ENCODE measurements at places on chromosomes 11 and 22.

- DNase-seq, result no peak
Observed at GRCh38 chr11:72816404-72816990, 2.3 kb downstream of the ATG16L2 start.

DNA sequence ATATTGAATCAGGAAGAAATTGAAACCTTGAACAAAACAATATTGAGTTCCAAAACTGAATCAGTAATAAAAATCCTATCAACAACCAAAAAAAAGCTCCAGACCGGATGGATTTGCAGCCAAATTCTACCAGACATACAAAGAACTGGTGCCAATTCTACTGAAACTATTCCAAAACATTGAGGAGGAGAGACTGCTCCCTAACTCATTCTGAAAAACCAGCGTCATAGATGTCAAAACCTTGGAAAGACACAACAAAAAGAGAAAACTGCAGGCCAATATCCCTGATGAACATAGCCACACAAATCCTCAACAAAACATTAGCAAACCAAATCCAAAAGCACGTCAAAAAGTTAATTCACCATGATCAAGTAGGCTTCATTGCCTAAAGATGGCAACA is 353.8 kb downstream of the TMEM135 start:
- DNase-seq, result no peak

DNA sequence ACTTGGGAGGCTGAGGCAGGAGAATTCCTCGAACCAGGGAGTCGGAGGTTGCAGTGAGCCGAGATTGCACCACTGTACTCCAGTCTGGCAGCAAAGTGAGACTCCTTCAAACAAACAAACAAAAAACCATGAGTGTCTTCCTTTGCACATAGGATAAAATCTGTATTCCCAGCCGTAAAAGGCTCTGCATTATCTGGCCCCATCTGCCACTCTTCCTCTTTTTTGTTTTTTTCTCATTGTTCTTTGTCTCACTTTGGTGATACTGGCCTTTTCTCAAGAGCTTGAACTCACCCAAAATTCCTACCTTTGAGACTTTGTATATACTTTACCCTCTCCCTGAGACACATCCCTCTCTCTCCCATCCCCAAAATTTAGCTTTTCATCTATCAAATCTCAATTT is 17.6 kb downstream of the FDX1 start:
- DNase-seq, result no peak

- no peak for DNase-seq
Observed at GRCh38 chr11:61725781-61726231, 26.6 kb upstream of the MYRF start.

DNA sequence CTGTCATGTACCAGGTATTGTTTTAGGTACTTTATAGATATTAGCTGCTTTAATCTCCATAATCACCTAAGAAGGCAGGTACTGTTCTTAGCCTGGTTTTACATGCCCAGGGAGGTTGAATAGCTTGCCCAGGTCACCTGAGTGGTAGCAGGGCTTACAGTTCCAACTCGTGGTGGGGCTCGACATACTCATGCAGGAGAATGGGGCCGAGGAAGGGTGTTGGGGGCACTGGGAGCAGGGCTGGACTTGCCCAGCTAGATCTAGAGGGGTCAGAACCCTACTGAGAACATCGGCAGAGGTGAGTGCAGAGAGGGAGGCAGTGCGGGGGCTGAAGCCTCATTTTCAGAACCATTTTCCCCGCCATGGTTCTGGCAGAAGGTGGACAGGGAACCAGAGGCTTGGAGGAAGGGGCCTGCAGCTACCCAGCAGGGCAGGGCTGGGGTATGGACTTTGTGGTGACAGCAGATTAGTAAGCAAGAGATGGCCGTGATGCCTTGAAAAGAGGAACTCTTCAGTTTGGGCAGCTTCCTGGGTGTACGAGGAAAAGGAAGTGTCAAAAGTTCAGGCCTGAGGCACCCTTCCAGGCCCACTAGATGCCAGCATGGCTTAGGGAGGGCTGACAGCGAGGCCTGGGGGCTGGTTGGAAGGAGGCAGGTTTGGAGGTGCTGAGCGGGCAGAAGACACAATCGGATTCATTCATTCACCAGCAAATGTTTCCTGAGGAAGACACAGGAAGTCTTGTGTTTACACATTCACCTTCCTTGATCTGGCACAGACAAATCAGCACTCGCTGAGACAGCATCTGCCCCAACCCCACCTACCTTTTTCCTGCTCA is 54.7 kb upstream of the LYVE1 start:
- no peak for DNase-seq

GRCh38 chr22:20029550-20030225 is 8.8 kb downstream of the TANGO2 start:
- DNase-seq, result no peak

- DNase-seq, result no peak
Observed at GRCh38 chr11:1608363-1608762, at the start of gene KRTAP5-3. TSS of gene KRTAP5-3 (minus strand) at chr11:1608463. CDS start at chr11:1608385, 78 bp downstream.

GRCh38 chr11:110286298-110287040 is 9.9 kb downstream of the RDX start:
- no peak for DNase-seq

DNA sequence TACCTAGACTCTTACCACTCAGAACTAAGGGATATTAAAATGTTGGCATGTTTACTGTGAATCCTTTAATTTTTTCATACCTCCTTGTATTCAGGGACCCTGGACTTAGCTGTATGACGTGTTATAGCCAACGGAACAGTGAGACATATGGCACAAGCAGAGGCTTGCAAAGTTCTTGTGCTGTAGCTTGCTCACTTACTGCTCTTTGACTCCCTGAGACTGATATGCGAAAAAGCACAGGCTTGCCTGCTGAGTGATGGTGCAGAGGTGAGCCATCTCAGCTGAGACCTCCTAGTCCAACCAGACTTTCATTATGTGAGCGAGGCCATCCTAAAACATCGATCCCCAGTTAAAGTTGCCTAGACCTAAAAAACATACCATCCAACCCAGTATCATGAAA is 811.0 kb downstream of the METTL15 start:
- no peak for DNase-seq

GRCh38 chr11:121870206-121871045 is 245.6 kb downstream of the BLID start:
- DNase-seq, result no peak

DNA sequence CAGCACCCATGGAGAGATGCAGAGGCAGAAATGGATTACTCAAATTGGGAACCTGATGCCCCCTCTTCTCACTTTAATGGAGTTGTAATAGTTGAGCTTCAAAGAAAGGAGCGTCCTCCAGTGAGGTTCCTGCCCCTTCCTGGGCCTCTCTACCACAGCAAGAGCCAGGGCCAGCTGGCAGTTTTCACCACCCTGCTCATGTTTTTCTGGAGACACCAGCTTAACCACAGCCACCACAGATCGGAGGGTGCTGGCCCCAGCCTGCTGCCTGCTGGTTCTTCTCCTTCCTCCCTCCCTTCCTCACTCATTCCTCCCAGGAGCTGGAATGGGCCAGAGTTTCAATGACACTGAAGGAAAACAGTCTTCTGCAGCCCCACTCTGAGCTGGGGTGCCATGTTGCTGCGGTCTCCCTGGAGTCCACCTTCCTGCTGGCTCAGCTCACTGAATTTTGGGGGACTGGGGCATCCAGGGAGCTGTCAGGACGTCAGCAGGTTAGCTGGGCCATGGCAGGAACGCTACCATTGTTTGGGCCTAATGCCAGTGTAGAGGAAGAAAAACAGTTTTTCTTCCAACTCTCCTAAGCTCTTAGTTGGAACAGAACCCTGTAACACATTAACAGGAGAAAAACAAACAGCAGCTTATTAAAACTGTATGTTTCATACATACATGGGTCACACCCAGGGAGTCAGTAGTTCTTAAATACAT is 57.7 kb downstream of the TRAF6 start:
- peak; percentile 77 for DNase-seq

GRCh38 chr11:3849297-3849874 is 6.1 kb upstream of the STIM1 start:
- DNase-seq, result no peak

GRCh38 chr11:35262056-35262455 is 123.1 kb downstream of the CD44 start:
- no peak for DNase-seq

GRCh38 chr11:118911880-118912741 is 13.6 kb downstream of the BCL9L start:
- peak; percentile 80 for DNase-seq

DNA sequence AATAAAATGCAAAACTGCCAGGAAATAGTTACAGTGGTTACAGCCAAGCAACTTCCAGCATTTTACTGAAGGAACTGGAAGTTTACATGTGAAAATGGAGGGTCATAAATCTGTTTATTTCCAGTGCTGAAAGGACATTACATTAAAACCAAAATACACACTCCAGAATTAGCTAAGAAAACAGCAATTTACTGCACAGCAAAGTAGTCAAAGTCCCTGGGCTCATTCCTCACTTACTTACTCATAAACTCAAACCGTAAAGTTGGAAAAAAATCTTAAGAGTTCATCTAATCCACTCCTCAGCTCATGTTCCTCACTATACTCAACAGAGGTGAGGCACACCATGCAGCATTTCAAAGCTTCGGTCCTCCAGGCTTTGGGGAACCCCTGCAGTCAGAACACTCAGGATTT is 17.4 kb downstream of the CTSC start:
- DNase-seq, result no peak

DNA sequence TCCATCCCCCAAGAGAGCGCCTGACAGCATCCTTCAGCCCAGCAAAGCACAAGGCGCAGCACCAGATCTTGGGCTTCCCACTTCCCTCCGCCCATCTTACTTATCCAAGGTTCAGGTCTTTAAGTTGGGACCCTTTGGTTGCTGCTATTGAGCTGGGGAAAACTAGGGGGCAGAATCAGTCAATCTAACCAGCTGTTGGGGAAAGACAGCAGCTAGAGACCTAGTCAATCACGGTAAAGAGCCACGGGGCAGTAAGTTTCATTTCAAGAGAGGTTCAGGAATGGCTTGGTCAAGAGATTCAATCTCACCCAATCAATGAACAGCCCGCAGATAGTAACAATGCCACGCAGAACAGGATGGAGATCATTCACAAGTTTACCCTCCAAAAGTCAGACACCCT is 1.7 kb downstream of the ABTB2 start:
- no peak for DNase-seq

DNA sequence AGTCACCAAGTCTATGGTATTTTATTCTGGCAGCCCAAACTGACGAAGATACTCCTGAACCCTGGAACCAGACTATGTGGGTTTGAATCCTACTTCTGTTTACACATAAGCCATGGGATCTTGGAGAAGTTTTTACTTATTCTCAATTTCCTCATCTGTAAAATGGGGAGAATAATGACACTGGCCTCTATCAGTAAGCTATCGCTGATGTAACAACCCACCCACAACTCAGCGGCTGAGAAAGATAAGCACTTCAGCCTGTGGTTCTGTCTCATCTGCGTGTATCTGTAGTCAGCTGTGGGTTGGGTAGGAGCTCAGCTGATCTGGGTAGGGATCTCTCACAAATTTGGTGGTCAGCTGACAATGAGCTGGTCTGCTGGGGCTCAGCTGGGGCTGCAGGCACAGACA is 68.0 kb upstream of the ALX4 start:
- no peak for DNase-seq

- peak; percentile 65 for DNase-seq
Observed at GRCh38 chr11:94849839-94850238, 81.7 kb downstream of the AMOTL1 start.

DNA sequence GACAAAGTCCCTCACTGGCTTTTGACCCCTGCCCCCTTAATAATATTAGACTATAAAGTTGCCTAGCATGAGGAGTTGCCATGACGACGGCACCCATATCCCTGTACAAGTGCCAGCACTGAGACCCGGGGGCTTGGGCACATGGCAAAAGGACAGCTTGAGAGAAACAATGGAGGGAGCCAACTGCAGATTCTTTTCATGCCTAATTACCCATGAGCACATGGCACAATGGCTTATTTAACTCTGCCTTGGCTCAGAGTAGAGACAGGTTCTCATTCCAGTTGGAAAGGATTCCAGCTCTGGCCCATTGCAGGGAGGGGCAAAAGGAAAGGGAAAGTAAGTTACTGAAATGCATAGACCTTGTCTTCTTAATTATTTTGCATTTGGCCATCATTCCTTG is 261.2 kb upstream of the UBASH3B start:
- no peak for DNase-seq

DNA sequence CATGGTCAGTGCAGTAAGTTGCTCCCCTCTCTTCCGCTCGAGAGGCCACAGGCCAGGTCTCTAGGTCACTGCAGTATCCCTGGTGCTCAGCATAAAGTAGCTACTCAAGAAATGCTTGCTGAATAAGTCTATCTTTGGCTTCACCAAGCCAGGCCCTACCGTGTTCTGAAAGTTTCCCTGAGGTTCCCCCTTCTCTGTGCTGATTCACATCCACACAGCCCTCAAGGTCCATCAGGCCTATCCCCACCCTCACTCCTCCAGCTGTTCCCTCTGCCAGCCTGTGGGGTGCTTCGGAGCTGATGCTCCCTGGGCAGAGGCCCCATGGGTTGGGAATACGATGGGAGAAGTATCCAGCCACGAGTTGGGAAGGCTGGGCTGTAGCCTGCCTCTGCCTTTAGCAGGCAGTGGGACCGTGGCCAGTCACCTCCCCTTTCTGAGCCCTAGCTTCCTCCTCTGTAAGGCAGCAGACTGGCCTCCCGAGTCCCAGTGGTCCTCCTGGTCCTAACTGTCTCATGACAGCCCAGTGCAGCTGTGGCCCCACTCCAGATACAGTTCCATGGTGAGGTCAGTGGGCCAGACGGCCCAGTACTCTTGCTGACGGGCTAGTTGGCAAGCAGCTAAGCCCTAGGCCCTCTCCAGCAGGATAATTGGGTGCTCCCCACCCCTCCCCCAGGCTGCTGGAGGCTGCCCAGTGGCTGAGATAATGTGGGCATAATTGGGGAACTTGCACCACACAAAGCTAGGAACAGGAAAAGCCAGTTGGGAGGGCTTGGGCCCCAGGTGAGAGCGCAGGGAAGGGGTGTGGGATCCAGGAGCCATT is 48.2 kb downstream of the NECTIN1 start:
- no peak for DNase-seq

GRCh38 chr11:98194611-98195010 is 826.1 kb upstream of the CNTN5 start:
- no peak for DNase-seq

GRCh38 chr11:112118176-112118575 is 31.5 kb downstream of the SDHD start:
- DNase-seq, result no peak

DNA sequence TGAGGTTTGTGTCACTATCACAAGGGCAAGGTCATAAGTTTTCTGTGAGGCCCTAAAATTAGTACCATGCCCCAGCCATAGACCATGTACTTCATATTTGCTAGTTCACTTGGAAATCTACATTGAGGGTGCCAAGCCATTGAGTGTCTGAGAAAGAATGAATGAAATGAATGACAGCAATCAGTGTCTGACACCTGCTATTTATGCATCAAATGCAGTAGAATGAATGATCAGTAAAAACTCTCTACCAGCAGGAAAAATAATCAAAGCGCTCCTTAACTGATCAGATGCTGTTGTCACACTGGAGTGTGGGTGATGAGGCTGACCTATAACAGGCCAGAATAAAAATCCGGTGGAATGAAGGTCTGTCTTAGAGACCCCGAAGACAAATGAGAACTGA is 467.9 kb upstream of the B3GAT1 start:
- DNase-seq, result no peak

All from left hindlimb (tissue), 1 donor.